Substantia nigra (tissue), 51 donors: ENCODE measurements at places on chromosomes 1 and 21.

GRCh38 chr1:230084408-230085177, 17.6 kb downstream of the GALNT2 start:
- no peak for DNase-seq

- DNase-seq, result no peak
Measured at GRCh38 chr1:72419229-72419628, 136.9 kb upstream of the NEGR1 start.

DNA sequence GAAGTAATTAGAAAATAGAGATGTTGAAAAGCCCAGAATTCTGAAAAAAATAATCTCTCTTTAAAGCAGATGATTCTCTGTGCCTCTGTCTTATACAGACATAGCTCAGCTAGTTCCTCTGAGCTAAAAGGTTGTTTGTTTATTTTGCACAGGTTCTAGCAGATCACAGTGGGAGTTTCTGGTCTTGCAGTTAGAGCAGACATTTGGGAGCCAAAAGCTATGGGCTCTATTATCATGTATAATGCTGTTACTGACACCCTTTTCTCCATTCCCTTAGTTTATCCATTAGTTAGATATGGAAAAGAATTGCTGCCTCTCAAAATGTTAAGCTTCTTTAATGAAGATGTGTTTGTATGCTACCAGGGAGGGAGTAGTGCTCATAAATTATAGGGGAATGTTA, 20.5 kb upstream of the CD55 start:
- no peak for DNase-seq

- no peak for DNase-seq
Measured at GRCh38 chr21:20760221-20760620, 238.0 kb upstream of the NCAM2 start.

- DNase-seq, result no peak
Measured at GRCh38 chr1:99658031-99658290, 12.0 kb downstream of the PALMD start.

DNA sequence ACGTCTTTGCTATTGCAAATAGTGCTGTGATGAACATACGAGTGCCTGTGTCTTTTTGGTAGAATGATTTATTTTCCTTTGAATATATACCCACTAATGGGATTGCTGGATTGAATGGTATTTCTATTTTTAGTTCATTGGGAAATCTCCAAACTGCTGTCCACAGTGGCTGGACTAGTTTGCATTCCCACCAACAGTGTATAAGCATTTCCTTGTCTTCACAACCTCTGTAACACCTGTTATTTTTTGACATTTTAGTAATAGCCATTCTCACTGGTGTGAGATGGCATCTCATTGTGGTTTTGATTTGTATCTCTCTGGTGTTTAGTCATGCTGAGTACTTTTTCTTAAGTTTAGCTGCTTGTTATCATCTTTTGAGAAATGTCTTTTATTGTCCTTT, 215.0 kb downstream of the FMN2 start:
- DNase-seq, result no peak
